ENCODE measurements at places on chromosomes 11 and 22.

GRCh38 chr22:39098026-39098425 lies 982 bp downstream of the APOBEC3H start:
- no peak for DNase-seq
- H3K27me3 ChIP-seq: no peaks in the 10 kb centered on the region
- no peak overlapping the region for H3K27ac ChIP-seq
- H3K4me1 ChIP-seq: no peaks in the 10 kb centered on the region

DNA sequence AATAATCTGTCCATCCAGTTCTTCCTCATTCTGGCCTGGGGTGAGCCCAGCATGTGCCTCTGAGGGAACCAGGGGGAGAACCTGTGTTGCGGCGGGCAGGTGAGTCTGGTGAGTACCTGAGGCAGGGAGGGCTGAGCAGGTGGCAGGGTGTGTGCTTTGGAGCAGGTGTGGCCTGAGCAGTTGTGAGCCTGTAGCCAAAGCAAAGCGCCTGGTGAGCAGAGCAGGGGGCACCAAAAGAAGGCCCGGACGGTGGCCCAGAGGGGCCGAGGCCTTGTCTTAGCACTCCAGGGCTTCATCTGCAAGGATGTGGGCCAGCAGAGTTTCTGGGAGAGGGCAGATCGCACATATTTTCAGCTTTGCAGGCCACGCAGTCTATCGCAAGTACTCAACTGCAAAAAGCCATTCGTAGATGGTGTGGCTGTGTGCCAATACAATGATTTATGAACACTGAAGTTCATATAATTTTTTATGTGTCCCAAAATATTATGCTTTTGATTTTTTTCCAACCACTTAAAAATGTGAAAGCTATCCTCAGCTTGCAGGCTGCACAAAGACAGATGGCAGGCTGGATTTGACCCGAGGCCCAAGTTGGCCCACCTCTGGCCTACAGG lies 8.7 kb downstream of the GLB1L2 start:
- H3K27ac ChIP-seq: peak overlapping the region; percentile 51
- no peaks in the 10 kb centered on the region for H3K4me1 ChIP-seq
- no peak overlapping the region for H3K4me3 ChIP-seq
- no peak for DNase-seq

DNA sequence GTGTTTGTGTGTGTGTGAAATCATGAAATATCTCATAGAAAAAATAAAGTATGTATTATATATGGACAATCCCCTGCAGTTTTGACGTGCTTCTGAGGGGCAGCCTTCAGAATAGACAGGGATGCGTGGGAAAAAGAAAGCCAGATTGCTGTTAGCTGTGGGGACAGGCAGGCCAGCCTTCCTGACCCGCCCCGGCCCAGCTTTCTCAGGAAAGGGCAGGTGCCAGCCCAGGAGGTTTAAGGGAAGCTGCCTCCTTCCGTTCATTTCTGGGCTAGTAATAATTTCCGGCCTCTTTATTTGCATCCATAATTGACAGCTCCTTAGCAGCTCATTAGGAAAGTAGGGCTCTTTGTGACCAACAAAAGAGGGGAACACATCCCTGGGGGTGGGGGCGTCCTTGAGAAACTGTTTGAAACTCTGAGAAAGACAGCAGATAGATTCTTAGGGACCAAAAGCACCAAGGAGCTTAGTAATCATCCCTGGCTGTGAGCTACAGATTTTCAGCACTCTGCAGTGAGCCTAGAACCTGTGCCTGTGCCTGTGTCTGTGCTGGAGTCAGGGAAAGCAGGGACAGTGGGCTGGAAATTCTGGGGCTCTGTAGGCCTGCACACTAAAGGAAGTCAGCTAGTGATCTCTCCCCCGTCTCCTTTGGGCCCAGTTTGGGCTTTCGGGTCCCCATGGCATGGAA lies 632.9 kb upstream of the CADM1 start:
- no peaks in the 10 kb centered on the region for H3K27me3 ChIP-seq
- no peak overlapping the region for H3K4me3 ChIP-seq
- H3K27ac ChIP-seq: peak overlapping the region; percentile 12
- H3K36me3 ChIP-seq: no peaks in the 10 kb centered on the region
- H3K4me1 ChIP-seq: peaks cover 26% of the 10 kb centered on the region

DNA sequence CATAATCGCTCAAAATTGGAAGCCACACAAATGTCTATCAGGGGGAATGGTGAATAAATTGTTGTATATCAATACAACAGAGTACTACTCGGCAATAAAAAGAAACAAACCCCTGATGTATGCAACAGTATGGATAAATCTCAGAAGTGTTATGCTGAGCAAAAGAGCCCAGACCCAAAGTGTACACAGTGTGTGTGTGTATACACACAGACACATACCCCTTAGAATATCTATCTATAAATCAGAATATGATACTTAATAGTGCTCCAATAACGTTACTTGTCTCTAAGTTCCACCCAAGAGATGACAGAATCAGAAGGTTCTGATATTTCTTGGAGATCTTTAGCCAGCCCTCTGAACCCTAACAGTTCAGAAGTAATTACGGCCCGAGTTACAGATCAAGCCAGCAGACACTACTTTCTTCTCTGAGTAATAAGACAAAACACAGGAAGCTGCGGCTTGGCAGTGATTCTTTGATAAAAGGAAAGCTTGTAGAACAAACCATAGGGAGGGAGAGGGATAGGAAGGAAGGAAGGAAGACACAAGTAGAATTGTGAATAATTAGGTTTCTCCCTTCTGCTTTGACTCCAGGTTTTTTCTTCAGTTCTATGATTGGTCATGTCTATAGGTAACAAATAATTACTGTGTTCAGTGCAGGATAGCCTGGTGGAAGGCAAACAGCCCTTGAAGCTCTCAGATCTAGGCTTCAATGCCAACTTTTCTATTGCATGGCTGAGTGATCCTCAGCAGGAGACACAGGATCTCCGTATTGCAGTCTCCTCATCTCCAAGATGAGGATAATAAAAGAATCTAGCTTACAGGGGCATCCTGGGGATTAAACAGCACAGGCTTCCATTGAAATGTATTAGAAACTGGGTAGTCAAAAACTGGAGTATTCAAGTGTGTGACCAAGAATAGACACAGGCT lies 75.6 kb upstream of the TEAD1 start:
- H3K4me1 ChIP-seq: peaks cover 12% of the 10 kb centered on the region
- H3K4me3 ChIP-seq: no peak overlapping the region
- H3K27ac ChIP-seq: no peak overlapping the region
- no peak for DNase-seq
- no peaks in the 10 kb centered on the region for H3K27me3 ChIP-seq

DNA sequence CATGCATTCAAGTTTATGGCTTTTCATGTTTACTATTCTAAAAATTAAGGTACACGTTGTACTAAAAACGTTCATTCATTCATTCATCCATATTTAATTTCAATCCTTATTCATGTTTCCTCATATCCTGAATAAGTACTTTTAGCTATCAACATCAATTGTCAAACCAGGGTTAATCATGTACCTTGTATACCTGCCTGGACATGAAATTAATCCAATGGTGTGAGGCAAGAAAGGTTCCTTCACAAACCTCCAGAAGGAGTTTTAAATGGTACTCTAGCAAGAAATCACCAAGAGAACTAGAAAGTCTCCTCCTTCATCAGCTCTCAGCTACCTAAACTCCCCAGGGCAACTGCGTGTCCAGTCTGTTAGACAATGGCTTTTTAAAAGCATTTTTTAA lies 33.4 kb downstream of the TMEM123 start:
- no peaks in the 10 kb centered on the region for H3K27me3 ChIP-seq
- no peak overlapping the region for H3K27ac ChIP-seq
- peaks cover 3% of the 10 kb centered on the region for H3K36me3 ChIP-seq
- DNase-seq: no peak

GRCh38 chr11:64229744-64230170 lies 591 bp upstream of the DNAJC4 start:
- H3K27me3 ChIP-seq: no peaks in the 10 kb centered on the region
- H3K36me3 ChIP-seq: no peaks in the 10 kb centered on the region
- no peaks in the 10 kb centered on the region for H3K4me1 ChIP-seq
- peak overlapping the region; percentile 81 for H3K4me3 ChIP-seq
- no peak for DNase-seq
- H3K27ac ChIP-seq: peak overlapping the region; percentile 97

DNA sequence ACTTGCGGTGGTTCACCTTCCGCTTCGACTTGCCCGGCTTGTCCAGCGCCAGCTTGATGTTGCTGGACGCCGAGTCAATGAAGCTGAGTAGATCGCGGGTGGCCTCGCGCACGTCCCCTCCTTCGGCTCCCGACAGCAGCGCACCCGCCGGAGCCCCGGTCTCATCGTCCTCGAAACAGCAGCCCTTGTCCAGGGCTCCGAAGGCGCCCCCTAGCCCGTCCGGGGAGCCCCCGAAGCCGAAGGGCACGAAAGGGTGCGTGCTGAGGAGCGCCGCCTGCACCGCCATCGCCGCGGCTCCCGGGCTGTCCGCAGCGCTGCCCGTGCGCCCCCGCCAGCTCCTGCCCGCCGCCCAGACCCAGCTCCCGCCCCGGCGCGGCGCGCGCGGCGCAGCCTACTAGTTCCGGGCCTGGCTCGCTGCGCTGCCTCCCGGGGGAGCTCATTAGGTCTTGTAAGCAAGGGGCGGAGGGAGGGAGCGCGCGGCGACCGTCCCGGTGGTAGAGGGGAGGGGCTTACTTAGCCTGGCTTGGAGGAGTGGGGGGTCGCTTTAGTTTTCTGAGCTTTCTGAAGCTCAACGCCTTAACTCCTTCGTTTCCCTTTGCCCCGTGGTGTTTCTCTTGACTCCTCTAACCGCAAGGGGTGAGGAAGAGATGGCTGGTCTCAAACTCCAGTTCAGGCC lies at the start of gene FAM181B:
FAM181B (minus strand) TSS at position 421 of the 676 bp plus-strand sequence; CDS start at position 286, 135 bp downstream.
- peak; percentile 33 for DNase-seq
- peak within 1 kb of the TSS; percentile 67 for H3K4me3 ChIP-seq

DNA sequence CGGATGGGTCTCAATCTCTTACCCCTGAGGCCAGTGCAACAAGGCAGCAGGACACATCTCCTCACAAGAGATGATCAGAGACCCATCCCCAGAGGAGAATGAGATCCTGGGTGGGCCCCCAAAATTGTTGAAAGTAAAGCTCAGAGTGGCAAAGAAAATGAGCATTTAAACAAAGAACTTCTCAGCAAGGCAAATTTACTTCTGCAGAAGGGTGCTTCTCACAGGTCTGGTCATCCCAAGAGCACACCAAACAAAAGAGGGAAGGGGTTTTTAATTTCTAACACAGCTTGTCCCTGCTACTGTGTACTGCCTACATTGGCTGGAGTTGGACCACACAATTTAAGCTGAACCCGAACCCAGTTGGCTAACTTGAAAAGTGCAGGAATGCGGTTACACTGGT lies 1628.6 kb upstream of the RAG2 start:
- no peak overlapping the region for H3K27ac ChIP-seq
- H3K36me3 ChIP-seq: no peaks in the 10 kb centered on the region
- DNase-seq: no peak
- no peak overlapping the region for H3K4me3 ChIP-seq

GRCh38 chr11:1936072-1936780 lies 10.9 kb upstream of the MRPL23 start:
- H3K36me3 ChIP-seq: no peaks in the 10 kb centered on the region
- H3K4me1 ChIP-seq: peaks cover 5% of the 10 kb centered on the region
- DNase-seq: no peak

Measured in small intestine (tissue), 16 donors.